ENCODE measurements at places on chromosomes 2 and 18. TPM values are rescaled to one million over a fixed set of nuclear protein-coding genes. Genes with fewer than 3 reads are reported as not detected.

NYAP2 gene
- not detected for total RNA-seq

RTP5 gene
- total RNA-seq: not detected

FOXI3 gene
- total RNA-seq: not detected

PKDCC gene
- total RNA-seq: 209 TPM

PSTPIP2 gene
- total RNA-seq: 3.2 TPM

PLA2R1 gene
- 4.2 TPM for total RNA-seq

CCDC138 gene
- 1.6 TPM for total RNA-seq

ERBB4 gene
- 20.6 TPM for total RNA-seq

PCARE gene
- 1.0 TPM for total RNA-seq

LBX2 gene
- 0.60 TPM for total RNA-seq

SULT1C2 gene
- total RNA-seq: 0.86 TPM

RAPH1 gene
- total RNA-seq: 39.3 TPM

CEBPZOS gene
- total RNA-seq: 41.5 TPM

SKA1 gene
- 0.74 TPM for total RNA-seq

KCNG3 gene
- not detected for total RNA-seq

RFTN2 gene
- 3.9 TPM for total RNA-seq

CHST9 gene
- total RNA-seq: 1.0 TPM

MYO5B gene
- 4.6 TPM for total RNA-seq

GPC1 gene
- total RNA-seq: 74.6 TPM

UGT1A8 gene
- total RNA-seq: not detected

OBSL1 gene
- 187 TPM for total RNA-seq

VIL1 gene
- total RNA-seq: not detected

All from left cardiac atrium (tissue), 4 donors.